ENCODE measurements at places on chromosomes 2 and 18.

DNA sequence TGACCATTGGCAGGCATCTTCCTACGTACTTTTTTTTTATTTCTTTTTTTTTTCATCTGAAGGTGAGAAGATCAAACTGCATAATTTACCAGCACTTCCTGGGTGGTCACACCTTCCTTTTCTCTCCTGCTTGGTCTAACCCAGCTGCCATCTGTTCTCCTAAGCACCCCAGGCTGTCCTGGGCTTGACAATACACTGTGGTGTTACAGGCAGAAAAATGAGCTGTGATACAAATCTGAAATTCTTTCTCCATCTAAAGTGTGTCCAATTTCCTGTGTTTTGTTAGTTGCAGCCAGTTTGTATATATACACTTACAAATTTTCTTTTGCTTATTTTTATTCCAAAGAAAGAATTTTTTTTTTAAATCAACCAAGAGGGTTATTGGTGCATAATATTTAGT is 786.0 kb upstream of the ZEB2 start:
- DNase-seq, result no peak

GRCh38 chr2:225276207-225276606 is 123.3 kb upstream of the NYAP2 start:
- DNase-seq, result no peak

- no peak for DNase-seq
Observed at GRCh38 chr18:8908792-8909510, 193.5 kb upstream of the NDUFV2 start.

DNA sequence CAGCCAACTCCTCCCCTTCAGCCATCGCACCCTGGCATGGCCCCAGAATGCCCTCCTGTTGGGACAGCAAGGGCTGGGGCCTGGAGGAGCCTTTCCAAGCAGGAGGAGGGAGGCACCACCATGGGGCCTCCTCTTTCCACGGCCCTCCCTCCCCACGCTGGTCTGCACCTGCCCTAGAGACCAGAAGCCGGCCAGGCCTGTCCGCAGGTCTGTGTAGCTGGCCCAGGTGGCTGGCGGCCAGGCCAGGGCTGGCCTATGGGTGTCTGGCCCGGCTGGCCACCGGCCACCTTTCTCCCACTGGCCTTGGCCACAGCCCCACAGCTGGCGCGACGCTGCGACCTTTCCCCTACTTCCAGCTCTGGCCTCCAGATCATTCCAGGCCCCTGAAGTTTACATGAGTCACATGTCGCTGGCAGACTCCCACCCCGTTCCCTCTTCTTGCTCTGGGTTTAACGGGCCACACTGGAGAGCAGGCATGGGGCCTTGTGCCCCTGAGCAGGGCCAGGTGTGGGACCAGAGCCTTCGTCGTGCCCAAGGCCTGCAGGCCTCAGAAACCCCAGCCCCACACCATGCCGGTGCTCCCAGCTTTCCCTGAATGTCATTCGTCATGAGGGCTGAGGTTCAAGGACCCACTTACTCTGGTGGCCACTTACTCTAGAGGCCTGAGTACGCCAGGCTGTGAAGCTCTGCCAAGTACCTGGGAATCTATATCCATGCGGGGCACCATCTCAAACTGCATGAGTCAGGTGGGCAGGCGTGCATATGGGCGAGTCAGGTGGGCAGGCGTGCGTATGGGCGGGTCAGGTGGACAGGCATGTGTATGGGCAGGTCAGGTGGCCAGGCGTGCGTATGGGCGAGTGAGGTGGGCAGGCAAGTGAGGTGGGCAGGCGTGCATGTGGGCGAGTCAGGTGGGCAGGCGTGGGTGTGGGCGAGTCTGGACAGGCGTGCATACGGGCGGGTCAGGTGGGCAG is 33.3 kb upstream of the KLF11 start:
- no peak for DNase-seq

DNA sequence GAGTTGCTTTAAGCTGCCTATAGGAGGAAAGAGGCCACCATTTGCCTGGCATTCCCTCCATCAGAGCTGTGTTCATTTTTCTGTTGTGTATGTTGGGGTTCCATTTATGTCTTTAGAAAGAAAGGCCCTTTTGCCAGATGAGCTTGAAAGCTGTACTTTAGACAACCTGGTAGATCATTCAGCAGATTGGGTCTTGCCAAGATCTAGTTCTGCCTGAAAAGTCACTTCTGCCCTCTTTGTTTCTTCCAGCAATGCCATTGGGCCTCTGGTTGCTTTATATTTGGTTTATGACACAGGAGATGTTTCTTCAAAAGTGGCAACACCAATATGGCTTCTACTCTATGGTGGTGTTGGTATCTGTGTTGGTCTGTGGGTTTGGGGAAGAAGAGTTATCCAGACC is 14.4 kb downstream of the SLC20A1 start:
- DNase-seq, result no peak

DNA sequence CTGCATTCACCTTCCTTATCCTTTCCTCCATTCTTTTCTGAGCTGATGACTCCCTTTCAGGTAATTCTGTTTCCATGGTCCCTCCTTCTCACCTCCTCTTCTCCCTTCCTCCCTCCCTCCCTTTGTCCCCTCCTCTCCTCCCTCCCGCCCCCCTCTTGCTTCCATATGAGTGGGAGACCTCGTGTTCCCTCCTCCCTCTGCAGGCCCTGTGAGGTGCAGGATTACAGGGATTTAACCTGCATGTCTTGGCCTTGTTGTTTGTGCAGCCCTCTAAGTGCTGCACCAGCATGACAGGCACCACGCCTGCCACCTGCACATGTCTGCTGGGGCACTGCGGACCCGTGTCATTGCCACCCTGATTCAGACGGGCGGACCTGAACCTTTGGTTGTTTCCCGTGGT is 103.1 kb downstream of the SNTG2 start:
- DNase-seq, result no peak

DNA sequence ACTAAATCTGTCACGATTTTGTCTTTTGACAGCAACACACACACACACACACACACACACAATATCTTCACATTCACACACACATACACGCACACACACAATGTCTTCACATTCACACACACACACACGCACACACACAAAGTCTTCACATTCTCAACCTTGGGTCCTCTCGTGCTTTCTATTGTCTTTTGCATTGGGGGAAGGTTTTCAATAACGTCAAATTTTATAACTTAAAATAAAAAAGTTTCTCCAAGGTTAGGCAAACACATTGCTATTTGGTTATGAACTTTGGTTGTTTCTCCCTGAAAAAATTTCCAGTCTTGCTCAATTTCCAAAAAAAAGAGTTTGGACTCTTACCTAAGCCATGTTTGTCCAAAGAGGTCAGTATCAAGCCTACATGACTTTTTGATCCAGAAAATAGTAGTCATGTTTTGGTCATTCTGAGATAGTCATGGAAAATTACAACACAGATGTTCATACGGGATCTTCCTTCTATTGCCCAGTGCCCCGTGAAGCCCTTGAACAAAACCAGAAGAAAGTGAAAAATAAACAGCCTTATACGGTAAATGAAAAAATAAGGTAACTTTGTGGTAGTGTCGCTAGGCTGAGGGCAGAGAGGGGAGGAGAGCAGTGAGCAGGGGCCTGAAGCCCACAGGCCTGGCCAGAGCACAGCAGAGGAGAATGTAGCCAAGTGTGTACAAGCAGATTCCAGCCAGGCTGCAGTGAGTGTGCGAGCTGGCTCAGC is 542.8 kb upstream of the ID2 start:
- DNase-seq, result no peak

DNA sequence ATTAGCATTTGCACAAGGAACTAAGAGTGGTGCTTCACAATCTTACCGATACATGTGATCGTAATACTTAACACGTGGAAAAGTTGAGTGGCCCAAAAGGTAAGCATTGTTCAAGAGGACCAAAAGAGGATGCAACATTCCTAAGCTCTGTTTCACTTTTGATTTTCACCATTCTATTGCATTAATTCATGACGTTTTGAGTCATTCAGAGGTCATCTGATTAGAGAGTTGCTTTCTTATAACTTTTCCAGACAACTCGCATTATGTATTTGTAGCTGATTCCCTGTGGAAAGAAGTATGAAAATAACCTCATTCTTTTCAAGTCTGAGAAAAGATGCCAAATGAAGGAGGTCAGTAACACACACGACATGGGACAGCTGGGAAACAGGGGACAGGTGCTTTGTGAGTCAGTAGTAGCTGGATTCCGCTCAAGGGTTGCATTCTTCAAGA is 344.4 kb downstream of the RND3 start:
- DNase-seq, result no peak

- no peak for DNase-seq
Observed at GRCh38 chr2:10195278-10196109, 73.0 kb downstream of the RRM2 start.

GRCh38 chr2:173982182-173982714 is 17.1 kb upstream of the SP3 start:
- DNase-seq, result no peak

GRCh38 chr2:112720785-112721184 is at the start of gene NT5DC4:
Gene NT5DC4 (plus strand): TSS chr2:112721020. CDS start chr2:112721080, 60 bp downstream.
- no peak for DNase-seq

DNA sequence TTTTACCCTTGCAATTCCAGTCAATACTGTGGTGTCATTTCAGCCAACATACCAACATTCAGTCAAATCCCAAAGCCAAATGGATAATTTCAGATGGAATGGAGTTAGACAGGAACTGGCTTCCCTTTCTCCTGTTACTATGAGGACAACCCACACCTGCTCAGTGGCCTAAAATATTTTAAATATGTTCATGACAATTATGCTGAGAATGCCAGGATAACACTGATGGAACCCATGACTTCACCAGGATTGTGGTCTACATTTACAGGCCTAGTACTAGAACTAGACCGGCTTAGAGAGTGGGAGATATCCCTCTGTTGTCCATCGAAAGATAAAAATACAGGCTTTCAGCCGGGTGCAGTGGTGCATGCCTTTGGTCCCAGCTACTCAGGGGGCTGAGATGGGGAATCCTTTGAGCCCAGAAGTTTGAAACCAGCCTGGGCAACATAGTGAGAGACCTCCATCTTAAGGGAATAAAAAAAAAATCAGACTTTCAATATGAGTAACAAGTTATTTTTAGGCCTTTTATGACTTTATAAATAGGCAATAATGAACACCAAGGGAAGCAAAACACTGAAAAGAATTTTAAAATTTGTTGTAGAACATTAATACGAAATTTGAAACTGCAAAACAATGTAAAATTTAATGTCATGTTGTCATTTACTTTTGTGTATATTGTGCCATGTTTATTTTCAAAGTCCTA is 14.2 kb downstream of the GPATCH11 start:
- no peak for DNase-seq

DNA sequence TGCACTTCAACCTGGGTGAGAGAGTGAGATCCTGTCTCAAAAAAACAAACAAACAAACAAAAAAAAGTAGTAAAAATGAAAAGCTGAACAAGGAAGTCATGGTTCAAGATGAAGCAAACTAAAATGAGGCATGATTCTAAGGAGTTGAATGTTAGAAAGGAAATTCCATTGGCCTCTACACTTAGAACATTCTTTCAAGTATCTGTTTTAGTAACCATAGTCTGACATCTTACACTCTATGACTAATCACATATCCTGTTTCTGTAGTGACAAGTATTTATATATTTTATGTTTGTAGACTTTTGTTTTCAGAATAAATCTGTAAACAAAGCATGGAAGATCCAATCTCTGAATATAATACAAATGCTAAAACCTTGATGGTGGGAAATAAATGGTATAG is 164.1 kb downstream of the KIAA1328 start:
- no peak for DNase-seq

DNA sequence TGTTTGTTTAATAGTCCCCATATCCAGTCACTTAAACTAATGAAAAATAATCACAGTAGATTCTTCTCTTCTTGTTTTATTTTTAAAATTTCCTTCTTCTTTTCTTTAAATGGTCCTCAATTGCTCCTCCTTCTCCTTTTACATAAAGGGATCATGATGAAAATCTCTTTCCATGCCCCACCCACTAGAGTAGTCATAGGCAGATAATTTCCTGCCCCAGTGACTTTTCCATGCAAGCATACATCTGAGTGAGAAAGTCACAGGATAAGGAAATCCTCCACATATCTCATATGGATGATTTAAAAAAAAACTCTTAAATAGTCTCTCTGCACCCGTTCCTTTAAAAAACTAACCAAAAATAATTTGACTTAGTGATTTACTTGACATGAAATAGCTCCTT is 552.3 kb upstream of the SETBP1 start:
- no peak for DNase-seq

DNA sequence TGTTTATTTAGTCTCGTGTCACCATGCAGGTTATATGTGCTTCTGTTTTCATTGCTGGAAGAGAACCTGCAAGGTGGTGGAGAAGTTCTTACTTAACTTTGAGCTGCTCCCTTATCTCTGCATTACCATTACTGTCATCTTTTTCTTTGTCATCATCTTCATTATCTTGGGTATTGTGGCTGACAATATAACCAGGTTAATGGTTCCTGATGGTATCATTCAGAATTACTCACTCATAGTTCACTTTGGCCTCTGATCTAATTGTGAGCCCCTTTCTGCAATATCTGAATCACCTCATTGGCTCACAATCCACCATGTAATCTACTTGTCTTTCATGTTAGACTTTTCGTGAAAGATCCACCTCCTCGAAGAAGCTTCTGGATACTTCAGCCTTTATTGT is 5.0 kb downstream of the CD28 start:
- DNase-seq, result no peak

GRCh38 chr2:37271376-37272067 is 40.1 kb downstream of the NDUFAF7 start:
- DNase-seq, result no peak

DNA sequence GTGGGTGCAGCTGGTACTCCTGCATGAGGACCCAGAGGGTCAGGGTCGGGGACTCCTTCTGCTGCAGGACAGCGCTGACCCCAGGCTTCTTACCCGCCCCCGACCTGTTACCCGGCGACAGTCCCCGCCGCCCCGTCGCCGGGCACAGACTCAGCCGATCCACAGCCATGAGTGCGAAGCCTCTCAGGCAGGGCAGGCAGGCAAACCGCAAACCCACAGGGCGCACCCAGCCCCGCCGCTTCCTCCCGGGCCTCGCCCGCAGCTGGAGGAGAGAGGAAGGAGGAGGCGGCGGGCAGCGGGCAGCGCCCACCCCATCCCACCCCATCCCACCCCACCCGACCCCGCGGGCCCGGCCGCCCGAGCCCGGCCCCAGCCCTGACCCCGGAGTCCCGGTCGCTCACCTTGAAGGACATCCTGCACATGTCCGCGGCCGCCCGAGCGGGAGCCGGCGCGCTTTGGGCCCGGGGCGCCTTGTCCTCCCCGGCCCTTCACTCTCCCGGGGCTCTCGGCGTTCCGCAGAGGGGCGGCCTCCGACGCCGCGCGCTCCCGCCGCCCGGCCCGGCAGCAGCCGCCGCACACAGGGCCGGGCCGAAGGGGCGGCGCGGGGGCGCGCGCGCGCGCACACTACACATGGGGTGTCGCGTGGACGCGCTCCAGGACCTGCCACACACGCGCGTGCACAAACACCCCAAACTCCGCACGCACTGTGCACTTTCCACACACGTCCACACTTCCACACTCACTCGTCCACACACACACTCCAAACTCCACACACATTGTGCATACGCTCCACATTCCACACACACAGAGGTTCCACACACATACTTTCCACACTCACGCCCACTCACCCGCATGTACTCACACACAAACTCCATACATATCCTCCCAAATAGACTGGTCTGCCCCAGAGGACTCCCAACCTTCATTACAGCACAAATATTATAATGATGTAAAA is at the start of gene ANKRD29:
Gene ANKRD29, minus strand, starts transcription at position 603 of the 955 bp plus-strand sequence. Its CDS starts 181 bp downstream, at position 422.
- no peak for DNase-seq
